ENCODE measurements at places on chromosomes 7 and 10.

GRCh38 chr10:71232089-71232998 lies 20.0 kb downstream of the UNC5B start:
- peak; percentile 22 for DNase-seq

DNA sequence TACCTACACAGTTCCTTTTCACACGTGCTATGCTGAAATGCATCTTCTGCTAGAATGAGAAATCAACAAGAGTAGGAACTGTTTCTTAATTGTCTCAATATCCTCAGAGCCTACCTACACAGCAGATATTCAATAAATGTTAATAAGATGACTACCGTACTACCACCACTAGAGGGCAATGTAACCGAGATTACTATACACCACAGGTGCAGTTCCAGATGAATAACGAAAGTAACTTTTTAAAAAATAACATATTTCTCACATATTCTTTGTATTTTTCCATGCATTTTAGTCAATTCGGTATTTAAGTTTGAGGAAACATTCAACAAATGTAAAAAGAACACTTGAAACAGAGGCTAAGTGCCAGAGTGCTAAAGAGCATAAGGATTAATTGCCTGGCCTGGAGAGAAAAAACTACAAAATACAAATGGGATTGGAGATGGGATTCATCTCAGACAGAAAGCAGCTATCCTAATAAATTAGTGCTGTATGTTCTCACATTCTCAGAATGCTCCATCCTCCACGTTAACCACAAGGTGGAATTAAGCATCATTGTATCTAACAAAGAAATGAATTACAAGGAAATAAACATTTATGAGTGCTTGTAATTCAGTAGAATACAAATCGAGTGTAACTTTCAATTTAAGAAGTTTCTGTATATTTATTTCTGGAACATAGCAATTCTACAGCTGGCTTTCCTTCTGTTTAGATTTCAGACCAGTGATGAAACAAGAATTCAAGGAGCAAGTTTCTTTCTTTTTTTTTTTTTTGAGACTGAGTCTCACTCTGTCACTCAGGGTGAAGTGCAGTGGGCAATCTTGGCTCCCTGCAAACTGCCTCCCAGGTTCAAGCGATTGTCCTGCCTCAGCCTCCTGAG lies 20.3 kb upstream of the HECTD2 start:
- peak; percentile 92 for DNase-seq

DNA sequence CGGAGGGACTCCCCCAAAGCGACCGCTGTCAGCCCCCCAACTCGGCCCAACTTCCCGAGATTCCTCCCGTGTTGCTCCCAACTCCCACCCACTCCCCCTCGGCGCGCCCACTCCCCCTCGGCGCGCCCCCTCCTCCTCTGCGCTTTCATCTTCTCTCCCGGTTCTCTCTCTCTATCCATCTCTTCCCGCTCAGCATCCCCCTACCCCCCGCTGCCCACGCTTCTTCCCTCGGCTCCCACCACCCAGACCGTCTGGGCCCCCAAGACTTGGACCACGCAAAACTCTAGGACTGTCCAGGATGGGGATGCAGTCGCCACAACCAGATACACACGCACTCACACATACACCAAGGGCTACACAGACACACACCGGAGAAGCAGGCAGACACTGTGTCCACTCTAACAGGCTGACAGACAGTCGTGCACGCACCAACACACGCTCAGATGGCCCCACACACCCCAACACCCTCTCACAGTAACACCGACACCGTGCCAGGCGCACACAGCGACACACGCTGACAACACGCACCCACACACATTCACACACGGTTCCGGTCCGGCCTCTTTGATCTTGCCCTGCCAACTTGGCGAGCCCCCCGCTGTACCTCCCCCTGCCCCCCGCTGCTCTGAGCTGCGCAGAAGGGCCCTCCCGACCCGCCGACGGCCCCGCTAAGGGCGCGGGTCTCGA lies 1.1 kb downstream of the GRID1 start:
- DNase-seq, result no peak

DNA sequence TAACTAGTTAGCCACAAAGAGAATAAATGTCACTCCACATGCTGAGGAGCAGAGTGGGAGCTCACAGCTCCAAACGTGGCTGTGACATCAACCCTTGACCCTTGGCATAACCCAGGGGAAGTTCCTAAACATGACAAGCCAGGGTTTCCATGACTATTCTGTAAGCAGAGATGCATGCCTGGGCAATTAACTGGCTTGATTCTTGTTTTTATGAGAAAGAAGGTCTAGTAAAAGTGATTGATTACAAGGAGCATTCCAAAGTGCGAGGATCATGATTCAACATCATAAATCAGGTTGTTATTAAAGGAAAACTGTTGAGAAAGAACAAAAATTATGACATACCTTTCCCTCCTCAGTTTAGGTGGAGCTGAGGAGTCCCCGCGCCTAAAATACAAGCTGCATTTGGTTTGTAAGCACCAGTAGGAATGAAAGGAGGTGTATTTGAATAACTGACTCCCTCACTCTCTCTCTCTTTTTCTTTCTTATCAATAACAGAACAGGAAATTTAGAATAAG lies 108.4 kb downstream of the SFMBT2 start:
- DNase-seq, result peak; percentile 66

GRCh38 chr7:98956469-98956868 lies 78.1 kb downstream of the TRRAP start:
- no peak for DNase-seq

GRCh38 chr10:70357565-70357964 lies 24.9 kb downstream of the LRRC20 start:
- peak; percentile 64 for DNase-seq

- DNase-seq, result no peak
Observed at GRCh38 chr10:75263806-75264205, 28.0 kb upstream of the COMTD1 start.

Measured in suppressor macrophage (primary cell).